ENCODE measurements at places on chromosomes 13 and 19. TPM values are rescaled to one million over a fixed set of nuclear protein-coding genes. Genes with fewer than 3 reads are reported as not detected.

GRCh38 chr13:28423010-28423409 is 71.9 kb downstream of the FLT1 start:
- DNase-seq, result no peak

GRCh38 chr13:41588899-41589298 is 131.5 kb downstream of the RGCC start:
- DNase-seq, result peak; percentile 97

DNA sequence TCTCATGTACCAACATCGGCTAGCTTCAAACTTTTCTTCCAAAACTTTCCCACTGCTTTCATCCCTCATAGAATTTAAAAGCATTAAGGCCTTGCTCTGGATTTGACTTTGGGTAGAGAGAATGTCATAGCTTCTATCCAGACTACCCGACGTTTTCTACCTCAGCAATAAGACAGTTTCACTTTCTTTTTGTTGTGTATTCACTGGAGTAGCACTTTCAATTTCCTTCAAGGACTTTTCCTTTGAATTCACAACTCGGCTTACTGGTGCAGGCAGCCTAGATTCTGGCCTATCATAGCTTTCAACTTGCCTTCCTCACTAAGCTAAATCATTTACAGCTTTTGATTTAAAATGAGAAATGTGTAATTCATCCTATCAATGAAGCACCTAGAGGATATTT is 420.4 kb upstream of the GPC6 start:
- no peak for DNase-seq

GRCh38 chr13:79060216-79060615 is 345.8 kb downstream of the RBM26 start:
- DNase-seq, result no peak

- no peak for DNase-seq
These were observed 1387.2 kb downstream of the OLFM4 start for GRCh38 chr13:54415753-54416366.

DNA sequence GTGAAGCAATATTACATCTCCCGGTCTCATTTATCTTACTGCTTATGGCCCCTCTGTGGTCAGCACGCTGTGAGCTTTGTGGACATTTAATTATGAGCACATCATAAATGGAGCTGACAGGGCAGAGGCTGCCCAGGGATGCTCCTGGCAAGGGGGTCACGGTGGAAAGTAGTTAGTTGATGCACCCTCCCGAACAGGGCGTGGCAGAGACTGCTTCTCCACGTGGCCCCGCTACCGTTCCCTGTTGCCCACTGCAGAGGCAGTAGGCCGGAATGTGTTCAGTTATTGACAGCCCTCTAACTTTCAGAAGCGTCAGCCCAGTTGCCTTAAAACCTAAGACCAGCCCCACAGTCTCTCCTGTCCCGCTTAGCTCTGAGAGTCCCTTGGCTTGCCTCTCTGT is 180.3 kb upstream of the ZNF507 start:
- no peak for DNase-seq

DNA sequence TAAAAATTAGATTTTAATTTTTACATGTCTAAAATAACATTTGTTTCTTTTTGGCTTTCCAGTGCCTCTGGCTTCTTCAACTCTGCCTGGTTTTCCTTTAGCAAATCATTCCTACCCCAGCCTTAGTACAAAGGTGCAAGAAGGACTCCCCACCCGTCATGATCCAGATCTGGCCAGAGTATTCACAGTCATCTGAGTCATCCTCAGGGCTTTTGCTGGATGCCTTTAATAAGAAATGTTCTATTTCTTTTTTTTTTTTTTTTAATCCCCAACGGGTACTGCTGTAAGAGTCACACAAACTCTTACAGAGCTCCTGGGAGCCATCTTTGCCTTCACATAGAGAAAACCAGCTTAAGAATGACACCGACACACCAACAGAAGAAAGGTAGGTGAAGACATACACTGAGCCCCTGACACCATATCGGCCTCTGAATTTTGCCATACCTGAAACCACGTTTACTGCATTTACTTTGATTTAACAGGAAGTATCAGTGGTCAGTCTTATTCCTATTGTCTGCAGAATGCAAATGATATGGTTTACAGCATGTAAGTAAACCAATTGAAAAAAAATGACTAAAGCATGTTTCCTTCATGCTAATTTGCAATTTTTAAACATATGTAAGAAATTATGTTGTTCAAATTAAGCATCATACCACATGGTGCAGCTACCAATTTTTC is 184.4 kb downstream of the NALCN start:
- DNase-seq, result peak; percentile 35

KANK3 gene
- total RNA-seq, result not detected

LPAR2 gene
- under 0.01 TPM for total RNA-seq
